ENCODE measurements at places on chromosomes 6 and 20.

GRCh38 chr6:77812304-77812703 lies 159.5 kb downstream of the MEI4 start:
- no peak for DNase-seq

DNA sequence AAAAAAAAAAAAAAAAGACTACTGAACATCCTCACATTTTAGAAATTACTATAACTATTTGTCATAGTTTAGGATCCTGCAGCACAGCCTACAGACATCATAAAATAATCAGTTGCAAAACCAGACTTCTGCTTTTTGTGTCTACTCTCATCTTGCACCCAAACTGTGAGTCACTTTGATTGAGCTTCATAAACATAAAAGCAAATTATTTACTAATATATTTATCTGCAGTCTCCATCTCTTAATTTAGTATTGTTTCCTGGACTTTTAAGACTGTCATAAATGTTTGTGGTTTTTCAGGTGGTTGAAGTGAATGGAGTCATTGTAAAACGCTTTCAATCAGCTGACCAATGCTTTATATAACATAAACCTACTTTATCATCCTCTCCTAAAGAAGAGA lies 14.8 kb upstream of the CALHM6 start:
- no peak for DNase-seq

DNA sequence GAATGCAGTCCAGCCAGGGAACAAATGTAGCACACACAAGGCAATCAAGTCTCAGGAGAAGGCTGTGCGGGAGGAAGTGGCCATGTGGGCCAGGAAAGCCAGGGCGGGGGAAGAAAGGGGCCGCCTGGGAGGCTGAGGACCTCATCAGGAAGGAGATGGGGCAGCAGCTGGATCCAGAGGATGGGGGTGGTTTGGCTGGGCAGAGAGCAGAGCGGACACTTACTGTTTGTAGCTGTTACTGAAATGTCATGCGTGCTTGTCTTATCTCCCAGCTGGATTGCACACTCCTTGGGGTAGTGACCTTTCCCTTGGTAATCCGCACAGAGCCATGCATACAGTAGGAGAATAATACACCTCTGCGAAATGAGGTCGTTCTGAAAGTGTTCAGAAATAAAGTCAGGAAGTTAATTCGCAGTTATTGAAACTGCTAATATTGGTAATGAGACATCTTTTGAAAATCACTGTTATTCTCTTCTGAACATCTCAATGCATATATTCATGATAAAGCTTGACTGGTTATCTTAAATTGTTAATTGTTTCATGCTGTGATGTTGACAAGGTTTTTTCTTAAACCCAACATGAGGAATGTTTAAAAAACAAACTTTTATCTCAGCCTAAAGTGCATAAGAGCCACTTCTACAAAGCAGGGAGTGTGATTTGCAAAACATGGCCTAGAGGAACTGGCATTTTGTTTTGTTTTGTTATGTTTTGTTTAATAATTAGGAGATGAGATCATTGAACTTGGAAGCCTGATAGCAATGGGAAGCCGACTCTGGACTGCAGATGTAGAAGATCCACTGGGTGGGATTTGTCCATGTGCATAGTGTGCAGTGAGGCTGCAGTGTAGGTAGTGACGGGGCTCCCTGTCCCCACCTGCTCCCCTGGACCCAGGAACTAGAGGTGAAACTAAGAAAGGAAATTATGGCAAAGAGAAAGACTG lies 18.0 kb upstream of the MAP3K4 start:
- no peak for DNase-seq

- DNase-seq, result no peak
Measured at GRCh38 chr6:17628873-17629272, 28.8 kb downstream of the FAM8A1 start.

GRCh38 chr20:19944772-19945459 lies 72.2 kb upstream of the NAA20 start:
- peak; percentile 64 for DNase-seq

DNA sequence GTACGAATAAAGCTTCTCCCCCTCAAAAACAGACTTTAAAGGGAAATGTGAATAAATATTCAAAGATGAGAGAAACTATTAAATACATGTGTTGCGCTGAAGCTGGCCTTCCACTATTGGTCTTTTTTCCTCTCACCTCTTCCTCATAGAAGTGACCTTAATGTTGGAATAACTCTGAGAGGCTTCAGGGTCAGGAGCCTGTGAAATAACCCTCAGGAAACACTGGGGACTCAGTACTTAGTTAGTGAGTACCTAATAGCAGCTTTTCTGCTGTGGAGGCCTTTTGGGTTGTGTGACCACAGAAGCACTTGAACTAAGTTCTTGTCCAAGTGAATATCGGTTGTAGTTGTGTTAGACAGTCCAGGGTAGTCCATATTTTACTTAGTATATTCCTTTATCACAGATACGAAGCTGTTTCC lies 799 bp upstream of the SHPRH start:
- no peak for DNase-seq

- no peak for DNase-seq
Measured at GRCh38 chr6:164258421-164258820, 843.9 kb downstream of the QKI start.

DNA sequence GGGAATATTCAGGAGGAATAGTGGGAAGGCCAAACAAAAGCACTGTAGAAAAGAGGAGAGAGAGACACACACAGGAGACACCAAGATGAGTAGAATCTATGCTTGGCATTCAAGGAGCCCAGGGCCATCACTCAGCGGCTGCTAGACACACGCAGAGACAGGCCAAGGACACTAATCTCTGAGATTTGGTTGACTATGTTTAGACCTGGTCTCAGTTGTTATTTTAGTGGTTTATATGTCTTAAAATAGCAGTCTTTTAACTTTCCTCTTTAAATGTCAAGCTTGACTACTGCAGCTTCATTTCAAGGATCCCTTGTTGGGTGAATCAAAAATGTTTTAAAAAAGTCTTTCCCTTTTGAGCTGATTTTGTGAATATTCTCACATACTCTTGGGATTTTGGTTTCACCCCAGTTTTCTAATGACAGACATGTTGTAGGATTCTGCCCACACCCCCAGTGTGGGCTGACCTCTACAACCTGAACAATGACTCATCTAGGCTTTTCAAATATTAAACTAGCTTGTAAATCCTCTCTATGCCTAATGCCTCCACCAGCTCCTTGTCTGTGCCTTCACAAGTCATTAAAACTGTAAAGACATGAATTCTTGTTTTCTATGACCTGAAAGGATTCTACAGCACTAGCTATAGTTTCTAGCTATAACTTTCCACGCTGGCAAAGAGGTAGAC lies 142.7 kb upstream of the EXOC2 start:
- DNase-seq, result no peak

- no peak for DNase-seq
Measured at GRCh38 chr20:55693641-55694040, 311.7 kb downstream of the CBLN4 start.

DNA sequence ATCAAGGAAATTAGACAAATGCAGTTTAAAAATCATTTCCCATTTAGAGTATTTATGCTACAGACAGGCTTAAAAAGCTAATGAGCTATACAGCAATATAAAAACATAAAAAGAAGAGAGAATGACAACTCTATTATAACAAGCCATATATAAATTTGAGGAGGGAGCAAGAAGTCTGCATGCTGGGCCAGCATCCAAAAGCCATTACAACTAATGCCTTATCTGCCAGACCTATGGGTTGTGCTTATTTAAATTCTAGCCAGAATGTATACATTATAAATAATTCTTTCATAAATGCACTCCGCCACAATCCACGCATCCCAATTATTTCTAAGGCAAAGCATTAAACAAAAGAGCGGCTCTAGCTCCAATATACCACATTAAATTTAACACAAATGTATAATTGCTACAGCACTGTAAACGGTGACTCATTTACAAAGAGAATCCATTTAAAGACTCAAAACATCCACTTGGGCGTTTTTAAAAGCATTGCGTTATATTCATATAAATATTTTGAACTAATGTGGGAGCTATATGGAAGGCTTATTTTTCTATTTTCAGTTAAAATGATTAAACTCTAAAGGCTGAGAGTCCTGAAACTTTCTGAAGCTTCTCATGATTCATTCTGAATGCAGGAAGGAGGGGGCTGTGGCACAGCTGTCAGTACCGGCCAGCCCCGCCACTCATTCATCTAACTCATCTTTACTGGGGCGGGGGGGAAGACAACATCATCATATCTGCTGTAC lies 37.7 kb upstream of the RAB22A start:
- DNase-seq, result no peak

DNA sequence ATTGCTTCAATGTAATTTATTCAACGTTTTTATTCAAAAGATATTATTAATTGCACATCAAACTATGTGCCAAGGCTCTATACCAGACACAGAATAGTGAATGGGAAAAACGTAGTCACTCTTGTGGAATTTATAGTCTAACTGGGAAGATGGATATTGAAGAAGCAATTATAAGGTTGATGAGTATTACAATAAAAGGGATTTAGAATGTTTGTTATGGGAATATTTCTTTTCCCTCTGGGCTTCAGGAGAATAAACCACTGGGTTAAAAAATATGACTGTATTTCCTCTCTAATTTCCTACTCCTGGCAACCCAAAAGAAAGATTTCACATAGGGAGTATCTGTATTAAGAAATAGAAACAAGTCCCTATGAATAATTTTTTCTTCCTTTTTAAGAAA lies 25.1 kb upstream of the UTRN start:
- no peak for DNase-seq

DNA sequence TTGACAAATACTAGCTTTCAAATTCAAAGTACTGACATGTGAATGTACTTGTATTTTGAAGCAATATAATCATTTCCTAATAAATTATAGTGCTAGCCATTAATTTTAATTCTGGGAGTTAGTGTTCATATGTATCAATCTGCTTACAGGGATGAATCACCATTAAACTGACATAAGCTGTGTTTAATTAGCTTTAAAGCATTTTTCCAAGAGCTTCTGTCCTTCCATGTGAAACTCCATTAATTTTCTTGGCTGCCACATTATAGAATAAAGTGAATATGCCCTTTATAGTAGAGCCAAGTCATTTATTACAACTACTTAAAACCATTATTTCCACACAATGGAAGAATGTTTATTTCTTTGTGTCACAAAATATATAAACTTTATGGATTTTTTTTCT lies 150.8 kb downstream of the COL21A1 start:
- no peak for DNase-seq

- DNase-seq, result no peak
Measured at GRCh38 chr6:106149472-106150069, 63.4 kb downstream of the PRDM1 start.

DNA sequence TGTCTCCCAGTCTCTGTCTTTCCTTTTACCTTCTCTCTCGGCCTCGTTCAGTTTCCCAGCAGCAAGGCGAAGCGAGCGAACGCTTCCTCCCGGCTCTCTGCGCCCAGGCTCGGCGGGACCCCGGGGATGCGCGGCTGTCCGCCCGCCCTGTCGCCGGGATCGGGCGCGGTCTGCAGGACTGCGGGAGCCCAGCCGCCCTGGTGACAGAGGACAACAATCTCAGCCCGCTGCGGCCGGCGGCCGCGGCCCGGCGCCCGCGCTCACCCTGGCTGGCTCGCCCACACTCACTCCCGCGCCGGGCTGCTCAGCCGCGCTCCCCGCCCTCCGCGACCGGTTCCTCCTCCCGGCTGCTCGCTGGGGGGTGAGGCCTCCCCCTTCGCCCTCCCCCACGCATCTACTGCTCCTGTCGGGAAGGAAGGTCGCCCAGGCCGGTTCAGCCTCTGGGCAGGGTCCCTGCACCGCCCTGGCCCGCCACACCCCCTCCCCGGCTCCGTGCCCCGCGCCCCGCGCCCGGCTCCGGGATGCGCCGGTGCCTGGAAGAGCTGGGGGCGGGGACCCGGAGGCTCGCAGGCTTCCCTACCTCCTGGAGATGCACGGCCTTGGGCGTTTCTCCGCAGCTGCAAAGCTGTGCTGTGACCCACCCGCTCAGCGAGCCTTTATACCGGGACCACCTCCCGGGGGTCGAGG lies 410 bp downstream of the SYNE1 start:
- DNase-seq, result no peak

DNA sequence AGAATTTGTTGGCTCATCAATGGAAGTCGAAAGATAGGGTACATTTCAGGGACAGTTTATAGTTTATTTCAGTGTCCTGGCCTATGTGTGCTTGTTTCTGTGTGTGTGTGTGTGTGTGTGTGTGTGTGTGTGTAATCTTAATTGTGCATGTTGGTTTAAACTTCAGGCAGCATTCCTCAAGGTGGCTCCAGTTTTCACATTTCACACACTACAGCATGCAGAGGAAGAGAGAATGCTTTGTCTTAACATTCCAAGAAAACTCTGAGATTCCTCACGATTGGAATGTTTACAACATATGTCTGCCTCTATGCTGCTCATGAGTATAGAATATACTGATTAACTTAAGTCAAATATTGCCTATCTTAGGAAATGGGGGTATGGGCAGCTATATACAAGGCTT lies 332.6 kb upstream of the EPHA7 start:
- no peak for DNase-seq

DNA sequence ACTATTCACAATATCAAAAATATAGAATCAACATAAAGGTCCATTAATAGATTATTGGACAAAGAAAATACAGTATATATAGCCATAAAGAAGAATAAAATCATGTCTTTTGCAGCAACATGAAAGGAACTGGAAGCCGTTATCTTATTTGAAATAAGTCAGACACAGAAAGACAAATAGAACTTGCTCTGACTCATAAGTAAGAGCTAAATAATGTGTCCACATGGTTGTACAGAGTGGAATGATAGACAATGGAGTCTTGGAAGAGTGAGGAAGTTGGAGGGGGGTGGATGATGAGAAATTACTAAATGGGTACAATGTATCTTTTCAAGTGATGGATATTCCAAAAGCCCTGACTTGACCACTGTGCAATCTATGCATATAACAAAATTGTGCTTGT lies 613.5 kb downstream of the PHF3 start:
- DNase-seq, result peak; percentile 15
